ENCODE measurements at places on chromosomes 2 and 18. TPM values are rescaled to one million over a fixed set of nuclear protein-coding genes. Genes with fewer than 3 reads are reported as not detected.

DNA sequence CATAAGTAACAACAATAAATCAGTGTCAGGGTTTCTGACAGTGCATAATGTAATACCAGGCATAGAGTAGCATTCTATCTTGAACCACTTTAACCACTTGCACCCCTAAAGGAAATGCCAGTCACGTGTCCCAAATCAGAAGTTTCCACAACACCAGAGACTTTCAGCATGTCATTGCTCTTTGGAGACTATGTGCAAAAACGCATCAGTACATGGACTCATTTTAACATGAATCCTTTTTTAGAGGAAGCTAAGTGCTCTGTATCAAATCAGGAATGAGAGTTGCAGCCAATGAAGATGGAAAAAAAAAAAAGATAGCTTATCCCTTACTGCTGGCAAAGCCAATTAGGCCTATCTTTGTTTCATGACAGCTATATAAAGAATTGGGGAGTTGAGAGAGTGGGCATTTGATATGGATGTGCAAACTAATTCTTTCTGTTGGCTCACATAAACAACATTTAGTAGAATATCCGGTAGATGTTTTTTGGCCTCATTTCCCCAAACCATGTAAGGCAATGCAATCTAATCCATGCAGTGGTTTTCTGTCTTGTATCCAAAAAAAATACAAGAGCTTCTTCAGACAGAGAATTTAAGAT lies 353.1 kb downstream of the IRS1 start:
- DNase-seq: no peak

- DNase-seq: no peak
Measured at GRCh38 chr2:141393214-141393545, 737.6 kb downstream of the LRP1B start.

GRCh38 chr2:232487385-232488096 lies at the start of gene ECEL1:
TSS of gene ECEL1 (minus strand) at chr2:232487834. CDS start at chr2:232486653, 1,181 bp downstream.
- DNase-seq: no peak

GRCh38 chr2:31337860-31338259 lies 76.7 kb downstream of the XDH start:
- DNase-seq: no peak

- no peak for DNase-seq
Measured at GRCh38 chr2:196498962-196499361, 140.6 kb upstream of the CCDC150 start.

DNA sequence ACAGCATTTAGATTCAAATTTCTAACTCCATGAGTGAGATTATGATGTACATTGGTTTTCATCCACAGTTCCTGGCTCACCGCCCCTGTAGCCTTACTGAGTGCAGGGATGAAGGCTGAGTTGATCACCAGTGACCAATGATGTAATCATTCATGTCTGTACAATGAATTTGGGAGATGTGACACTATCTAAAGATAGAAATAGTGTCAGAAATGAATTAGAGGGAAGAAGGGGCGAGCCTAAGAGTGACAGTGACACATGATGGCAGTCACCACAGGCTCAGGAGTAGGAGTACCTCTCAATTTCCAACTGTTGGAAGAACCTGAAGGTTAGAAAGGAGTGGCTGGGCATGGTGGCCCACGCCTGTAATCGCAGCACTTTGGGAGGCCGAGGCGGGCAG lies 3.2 kb downstream of the METTL4 start:
- no peak for DNase-seq

- no peak for DNase-seq
Measured at GRCh38 chr18:68484241-68484640, 230.7 kb downstream of the TMX3 start.

- DNase-seq: no peak
Measured at GRCh38 chr2:193627187-193627926, 1432.6 kb upstream of the TMEFF2 start.

The CFC1 gene
- 6.2 TPM for polyA plus RNA-seq

Measured in left lung (tissue), 14 donors.